Activated naive CD8-positive, alpha-beta T cell treated with anti-CD3 and anti-CD28 coated beads, Interleukin-2, amount 50 U/mL, for 24 hours (primary cell): ENCODE measurements at places on chromosomes 4 and X.

DNA sequence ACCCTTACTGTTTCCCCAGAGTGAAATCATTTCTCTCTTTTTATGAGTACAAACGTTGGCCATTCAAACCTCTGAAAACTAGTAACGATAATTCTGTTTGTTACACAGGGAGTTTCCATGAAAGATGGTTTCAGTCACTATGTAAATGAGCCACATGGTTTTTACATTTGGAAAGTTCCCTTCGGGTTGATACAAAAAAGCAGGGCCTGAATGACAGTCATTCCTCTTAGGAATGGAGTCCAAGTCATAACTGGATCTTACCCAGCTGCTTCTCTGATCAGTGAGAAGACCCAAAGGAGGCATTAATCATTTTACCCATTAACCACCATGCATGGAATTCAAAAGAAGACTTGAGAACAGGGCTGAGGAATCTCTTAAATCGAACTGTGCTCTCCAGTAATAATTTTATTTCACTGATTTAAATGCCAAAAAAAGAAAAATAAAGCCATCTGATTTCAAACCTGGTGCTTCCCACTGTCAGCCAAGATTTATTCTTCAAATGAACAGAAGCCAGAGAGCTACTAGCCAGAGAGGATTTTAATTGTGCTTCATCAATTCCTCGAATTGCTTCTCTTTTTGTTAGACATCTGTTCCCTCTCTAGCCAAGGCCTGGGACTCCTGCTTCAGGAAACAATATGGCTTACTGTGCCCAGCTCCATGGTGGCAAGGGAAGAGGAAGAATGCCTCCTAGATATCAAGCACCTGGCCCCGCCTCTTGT lies 3.2 kb downstream of the SOWAHB start:
- no peaks in the 10 kb centered on the region for H3K36me3 ChIP-seq
- no peak overlapping the region for H3K27ac ChIP-seq
- H3K4me3 ChIP-seq: no peak overlapping the region
- H3K27me3 ChIP-seq: peaks cover 54% of the 10 kb centered on the region
- DNase-seq: no peak
- H3K4me1 ChIP-seq: peaks cover 7% of the 10 kb centered on the region

DNA sequence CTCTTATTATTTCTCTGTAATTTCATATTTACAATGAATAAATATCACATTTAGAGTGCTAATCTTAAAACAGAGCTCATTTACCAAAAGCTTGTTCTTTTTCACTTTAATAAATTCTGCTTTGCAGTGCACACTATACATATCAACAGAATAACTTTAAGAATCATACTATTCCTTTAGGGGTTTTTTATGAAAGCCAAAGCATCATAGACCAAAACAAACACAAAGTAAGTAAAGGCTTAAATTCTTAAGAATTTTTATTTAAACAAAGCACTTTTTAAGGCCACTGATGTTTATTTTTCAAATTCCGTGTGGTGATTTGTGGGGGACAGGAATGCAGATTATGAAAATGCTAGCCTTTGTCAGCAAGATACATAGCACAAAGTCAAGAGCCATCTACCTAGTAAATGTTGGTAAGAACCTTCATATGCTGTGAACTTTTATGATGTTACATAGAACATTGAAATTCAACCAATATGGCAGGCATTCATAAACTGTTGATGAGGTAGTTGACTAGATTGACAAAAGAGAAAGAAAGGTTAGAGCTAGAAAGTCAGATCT lies 17.8 kb downstream of the TIGD2 start:
- no peak for DNase-seq
- H3K4me3 ChIP-seq: no peak overlapping the region
- no peaks in the 10 kb centered on the region for H3K4me1 ChIP-seq
- no peak overlapping the region for H3K27ac ChIP-seq

DNA sequence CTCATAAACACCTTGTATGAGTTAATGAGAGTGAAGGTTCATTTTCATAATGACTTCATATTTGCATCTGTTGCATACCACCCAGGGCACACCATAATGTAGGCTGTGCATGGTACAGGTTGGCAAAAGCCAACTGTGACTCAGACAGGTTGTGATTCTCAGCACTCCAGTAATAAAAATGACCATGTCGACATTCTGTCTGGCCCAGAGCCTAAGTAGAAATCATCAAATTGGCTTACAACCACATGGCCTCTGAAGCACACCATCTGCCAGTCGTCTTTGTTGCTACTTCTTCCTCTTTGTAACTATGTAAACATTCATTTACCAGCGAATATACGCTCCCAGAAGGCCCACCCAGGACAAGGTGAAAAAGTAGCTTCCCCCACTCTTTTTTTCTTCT lies 459.5 kb downstream of the GASK1B start:
- no peaks in the 10 kb centered on the region for H3K4me1 ChIP-seq
- H3K4me3 ChIP-seq: no peak overlapping the region
- no peaks in the 10 kb centered on the region for H3K27me3 ChIP-seq

- H3K4me1 ChIP-seq: no peaks in the 10 kb centered on the region
- no peak overlapping the region for H3K27ac ChIP-seq
- H3K4me3 ChIP-seq: no peak overlapping the region
- no peaks in the 10 kb centered on the region for H3K36me3 ChIP-seq
- DNase-seq: no peak
- H3K27me3 ChIP-seq: no peaks in the 10 kb centered on the region
Measured at GRCh38 chr4:128775916-128776315, 33.6 kb upstream of the JADE1 start.

- H3K27ac ChIP-seq: peak overlapping the region; percentile 12
- H3K36me3 ChIP-seq: no peaks in the 10 kb centered on the region
- H3K4me3 ChIP-seq: no peak overlapping the region
Measured at GRCh38 chr4:152079543-152080293, 318.9 kb upstream of the GATB start.

DNA sequence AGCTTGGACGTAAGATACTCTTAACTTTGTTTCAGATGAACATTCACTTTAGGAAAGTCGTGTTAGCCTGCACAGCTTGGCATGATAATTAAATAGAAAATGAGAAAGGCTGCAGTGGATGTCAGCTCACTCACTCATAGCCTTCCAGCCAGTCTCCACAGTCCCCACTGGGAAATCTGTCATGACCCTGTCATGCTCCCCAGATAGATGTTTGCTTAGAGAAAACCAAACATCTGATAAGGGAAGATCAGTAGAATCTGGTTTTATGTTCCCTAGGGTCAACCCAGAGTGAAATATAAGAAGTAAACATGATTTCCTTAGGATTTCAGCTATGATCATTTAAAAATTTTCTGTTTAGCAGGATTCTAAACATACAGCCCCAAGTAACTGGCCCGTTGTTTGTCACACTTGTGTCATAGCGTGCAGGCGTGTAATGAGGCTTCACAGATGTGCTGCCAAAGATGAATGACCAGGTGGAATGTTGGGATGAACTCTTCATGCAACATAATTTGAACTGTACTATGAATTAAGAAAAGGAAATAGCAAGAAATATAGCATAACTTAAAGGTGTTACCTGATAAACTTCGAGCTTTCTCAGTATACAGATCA lies 180.1 kb downstream of the BANK1 start:
- H3K27ac ChIP-seq: no peak overlapping the region
- peaks cover 4% of the 10 kb centered on the region for H3K4me1 ChIP-seq
- no peaks in the 10 kb centered on the region for H3K27me3 ChIP-seq
- no peak for DNase-seq
- H3K4me3 ChIP-seq: no peak overlapping the region

- no peaks in the 10 kb centered on the region for H3K36me3 ChIP-seq
- no peak for DNase-seq
- no peak overlapping the region for H3K4me3 ChIP-seq
Measured at GRCh38 chr4:71211748-71212147, 127.1 kb upstream of the SLC4A4 start.

GRCh38 chr4:16263056-16263455 lies 36.8 kb upstream of the TAPT1 start:
- no peak overlapping the region for H3K4me3 ChIP-seq
- H3K27ac ChIP-seq: no peak overlapping the region
- DNase-seq: no peak
- no peaks in the 10 kb centered on the region for H3K27me3 ChIP-seq

DNA sequence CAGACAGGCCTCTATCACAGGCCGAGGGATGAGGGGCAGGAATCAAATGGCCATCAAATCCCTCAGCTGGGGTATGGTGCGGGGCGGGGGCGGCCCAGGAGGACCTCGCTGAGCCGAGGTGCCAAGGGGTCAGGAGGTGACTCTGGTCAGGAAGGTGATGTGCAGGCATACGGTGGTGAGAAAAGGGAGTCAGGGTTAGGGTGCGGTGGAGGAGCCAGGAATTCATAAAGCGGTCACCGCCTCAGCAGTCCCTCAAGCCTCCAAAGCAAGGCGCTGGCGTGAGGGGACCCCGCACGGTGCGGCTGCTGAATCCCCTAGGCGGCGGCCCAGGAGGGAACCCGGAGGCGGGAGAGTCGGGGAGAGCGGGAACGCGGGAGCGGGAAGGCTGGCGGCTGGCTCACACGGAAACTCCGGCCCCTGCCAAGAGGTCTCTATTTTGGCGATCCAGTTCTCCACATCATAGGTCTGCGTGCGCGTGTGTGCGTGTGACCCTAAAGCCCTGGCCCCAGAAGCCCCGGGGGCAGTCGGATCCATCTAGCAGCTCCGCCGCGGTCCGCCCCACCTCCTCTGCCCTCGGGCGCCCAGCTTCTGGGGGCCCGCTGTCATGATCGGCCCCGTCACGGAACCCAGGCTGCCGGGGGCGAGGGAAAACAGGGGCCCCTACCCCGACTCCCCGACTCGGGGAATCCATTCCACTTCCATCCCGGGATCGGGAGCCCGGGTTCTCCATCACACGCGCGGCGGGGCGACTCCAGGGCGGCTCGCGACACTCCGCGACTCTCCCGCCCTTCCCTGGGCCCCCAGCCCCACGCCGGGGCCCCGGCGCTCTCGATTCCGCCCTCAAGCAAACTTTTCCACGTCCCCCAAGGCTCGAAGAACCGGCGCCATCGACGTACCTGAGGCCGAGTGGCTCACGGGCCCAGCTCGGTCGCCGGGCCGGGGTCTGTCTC lies 593 bp downstream of the ELF4 start:
- H3K27ac ChIP-seq: peak overlapping the region; percentile 76
- H3K4me3 ChIP-seq: peak overlapping the region; percentile 87
- H3K36me3 ChIP-seq: peaks cover 2% of the 10 kb centered on the region
- H3K27me3 ChIP-seq: no peaks in the 10 kb centered on the region

DNA sequence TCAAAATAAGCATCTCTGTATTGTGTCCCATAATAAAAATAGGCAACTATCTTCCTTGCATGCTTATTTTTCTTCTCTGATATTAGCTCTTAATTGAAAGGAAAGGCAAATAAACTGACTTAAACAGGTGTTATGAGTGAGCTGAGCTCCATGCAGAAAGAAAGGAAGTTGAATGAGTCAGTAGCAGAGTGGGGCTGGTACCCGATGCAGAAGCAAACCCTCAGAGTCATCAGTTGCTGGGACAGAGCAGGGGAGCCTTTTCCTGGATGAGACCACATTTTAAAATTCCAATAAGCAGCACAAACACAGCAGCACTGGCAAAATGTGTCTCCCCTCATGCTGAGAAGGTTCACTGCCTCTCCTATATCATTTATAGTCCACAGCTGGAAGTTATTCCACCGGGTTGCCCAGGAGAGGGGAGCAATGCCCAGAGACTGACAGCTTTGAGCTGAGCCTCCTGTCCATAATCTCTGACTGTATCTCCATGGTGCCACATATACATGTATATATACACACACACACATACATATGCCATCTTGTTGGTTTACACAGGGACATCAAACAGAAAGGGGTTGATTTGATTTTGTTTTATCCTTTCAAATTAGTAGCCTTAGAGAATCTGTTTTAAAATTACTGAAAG lies 274.3 kb upstream of the PPARGC1A start:
- DNase-seq: no peak
- no peaks in the 10 kb centered on the region for H3K4me1 ChIP-seq
- H3K36me3 ChIP-seq: no peaks in the 10 kb centered on the region
- H3K4me3 ChIP-seq: no peak overlapping the region
- H3K27me3 ChIP-seq: no peaks in the 10 kb centered on the region

- no peak overlapping the region for H3K4me3 ChIP-seq
- H3K4me1 ChIP-seq: peaks cover 23% of the 10 kb centered on the region
- no peaks in the 10 kb centered on the region for H3K36me3 ChIP-seq
- no peak overlapping the region for H3K27ac ChIP-seq
Measured at GRCh38 chrX:154987940-154988339, 34.6 kb downstream of the F8 start.

GRCh38 chr4:83758285-83758684 lies 222.4 kb downstream of the GPAT3 start:
- no peaks in the 10 kb centered on the region for H3K36me3 ChIP-seq
- H3K27me3 ChIP-seq: no peaks in the 10 kb centered on the region
- H3K4me3 ChIP-seq: no peak overlapping the region
- no peaks in the 10 kb centered on the region for H3K4me1 ChIP-seq

DNA sequence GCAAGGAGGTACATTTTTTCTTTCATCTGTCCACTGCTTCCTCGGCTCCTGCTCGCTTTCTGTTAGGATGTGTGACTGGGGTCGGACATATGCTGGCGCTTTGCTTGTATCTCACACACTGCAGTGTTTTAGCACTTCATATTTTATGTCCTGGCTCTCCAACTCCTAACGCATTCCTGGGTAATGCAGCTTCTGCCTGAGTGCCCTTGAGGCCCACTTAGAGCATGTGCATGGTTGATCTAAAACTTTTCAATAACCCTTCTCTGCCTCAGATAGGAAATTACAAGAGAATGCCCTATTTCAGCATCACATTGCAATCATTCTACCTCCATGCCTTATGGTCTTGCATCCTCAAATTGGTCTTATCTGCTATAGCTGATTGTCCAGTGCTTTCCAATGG lies 65.3 kb downstream of the NEIL3 start:
- no peak for DNase-seq
- no peaks in the 10 kb centered on the region for H3K27me3 ChIP-seq
- H3K4me3 ChIP-seq: no peak overlapping the region

DNA sequence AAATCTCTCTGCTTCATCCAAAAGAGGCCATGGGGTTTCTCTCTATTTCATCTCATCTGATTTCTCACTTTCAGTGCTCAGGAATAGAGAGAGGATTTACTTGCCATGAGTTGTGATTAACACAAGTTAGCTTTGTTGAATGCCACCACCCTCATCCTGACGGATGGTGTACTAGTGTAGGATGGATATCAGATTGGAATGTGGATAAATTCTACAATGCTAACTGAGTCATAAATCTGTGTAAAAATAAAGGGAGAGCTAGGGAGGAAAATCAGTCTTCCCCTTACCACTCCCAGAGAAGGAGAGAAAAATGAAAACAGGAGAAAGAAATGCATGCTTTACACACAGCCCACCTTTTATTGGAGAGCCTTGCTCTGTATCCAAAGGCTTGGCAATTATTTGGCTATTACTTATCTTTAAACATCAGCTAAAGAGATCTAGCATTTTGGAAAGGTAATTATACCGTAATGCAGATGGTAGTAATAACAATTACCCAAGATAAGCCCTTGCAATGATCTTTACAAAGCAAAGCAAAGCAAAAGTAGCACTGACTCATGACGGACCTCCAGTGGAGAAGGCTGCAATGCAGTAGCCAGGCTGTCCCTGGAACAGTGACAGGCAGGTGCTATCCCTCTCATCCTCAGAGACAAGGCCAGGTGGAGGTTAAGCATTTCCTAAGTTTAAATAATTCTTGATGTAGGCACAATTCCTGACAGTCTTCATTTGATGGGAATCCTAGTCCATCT lies 306.3 kb upstream of the PPARGC1A start:
- H3K27ac ChIP-seq: no peak overlapping the region
- H3K36me3 ChIP-seq: no peaks in the 10 kb centered on the region
- H3K4me1 ChIP-seq: no peaks in the 10 kb centered on the region
- H3K4me3 ChIP-seq: no peak overlapping the region
- H3K27me3 ChIP-seq: no peaks in the 10 kb centered on the region
